ENCODE measurements at places on chromosomes 12 and 14.
A peak's percentile ranks its signal among the peaks of the same experiment; 100 is the strongest.

- DNase-seq: no peak
Observed at GRCh38 chr14:47442211-47442610, 233.2 kb downstream of the MDGA2 start.

DNA sequence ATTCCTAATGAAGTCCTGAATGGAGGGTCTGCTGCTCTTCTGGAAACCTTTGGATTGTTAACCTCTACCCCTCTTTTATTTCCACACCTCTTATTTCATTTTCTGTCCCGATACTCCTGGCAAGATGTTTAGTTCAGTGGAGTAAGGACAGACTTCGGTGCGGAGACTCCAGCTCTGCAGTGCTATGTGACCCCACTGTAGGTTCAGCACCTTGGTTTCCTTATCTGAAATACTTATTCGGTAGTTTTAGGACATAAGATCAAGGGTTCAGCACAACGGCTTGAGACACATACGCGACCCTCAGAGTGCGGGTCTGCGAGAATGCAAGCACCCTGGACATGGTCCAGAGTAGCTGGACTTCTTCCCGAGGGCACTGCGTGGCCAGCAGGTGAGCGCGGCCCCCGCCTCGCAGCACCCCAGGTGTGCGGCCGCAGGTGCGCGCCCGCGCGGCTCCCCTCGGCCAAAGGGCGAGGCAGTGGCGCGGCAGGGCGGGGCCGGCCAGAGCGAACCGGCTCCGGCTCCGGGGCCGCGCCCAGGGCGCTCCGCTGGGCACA lies 465 bp upstream of the FGD4 start:
- DNase-seq: no peak

DNA sequence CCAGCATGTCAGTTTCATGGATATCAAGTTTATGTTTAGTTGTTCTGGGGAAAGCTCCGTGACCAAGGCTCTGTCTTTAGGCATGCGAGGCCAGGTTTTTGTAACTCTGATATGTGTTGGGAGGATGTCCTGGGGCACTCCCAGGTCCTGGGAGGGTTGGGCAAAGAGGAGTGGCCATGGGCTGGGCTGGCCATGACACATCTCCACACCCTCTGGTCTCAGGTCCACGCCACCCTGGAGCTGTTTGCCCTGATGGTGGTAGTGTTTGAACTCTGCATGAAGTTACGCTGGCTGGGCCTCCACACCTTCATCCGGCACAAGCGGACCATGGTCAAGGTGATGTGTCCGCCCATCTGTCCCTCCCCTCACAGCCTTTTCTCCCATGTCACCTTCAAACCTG lies 46.4 kb downstream of the TPCN1 start:
- DNase-seq: no peak

GRCh38 chr12:6452245-6452943 lies 552 bp downstream of the TAPBPL start:
- no peak for DNase-seq

- no peak for DNase-seq
Observed at GRCh38 chr14:89007906-89008305, 183.5 kb downstream of the TTC8 start.

DNA sequence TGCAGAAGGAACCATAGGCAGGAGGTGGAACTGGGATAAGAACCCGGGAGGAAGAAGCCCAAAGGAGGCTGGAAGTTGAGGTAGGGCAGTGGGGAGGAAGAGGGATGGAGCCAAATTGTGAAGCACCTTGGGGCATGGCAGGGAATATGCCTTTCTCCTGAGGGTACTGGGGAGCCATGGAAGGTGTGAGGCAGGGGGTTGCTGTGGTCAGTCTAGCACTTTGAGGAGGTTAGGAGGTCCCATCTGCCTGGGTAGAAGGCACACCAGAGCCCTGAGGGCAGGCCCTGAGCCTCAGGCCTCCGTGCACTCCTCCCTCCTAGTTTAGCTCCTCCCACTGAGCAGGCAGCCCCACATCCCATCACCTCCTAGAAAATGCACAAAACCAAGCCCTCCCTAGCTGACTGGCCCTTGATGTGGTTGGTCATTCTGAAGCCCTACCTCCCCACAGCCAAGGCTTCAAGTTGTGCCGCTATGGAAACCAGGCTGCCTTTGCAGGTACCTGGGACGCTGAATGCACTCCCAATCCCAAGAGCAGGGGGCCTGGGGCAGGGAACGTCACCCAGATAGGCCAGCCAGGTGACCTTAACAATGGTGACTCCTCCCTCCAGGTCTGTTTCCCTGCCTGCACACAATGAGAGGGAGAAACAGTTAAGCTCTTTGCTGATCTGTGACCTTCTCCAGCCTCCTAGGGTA lies 15.1 kb downstream of the PHETA1 start:
- no peak for DNase-seq

DNA sequence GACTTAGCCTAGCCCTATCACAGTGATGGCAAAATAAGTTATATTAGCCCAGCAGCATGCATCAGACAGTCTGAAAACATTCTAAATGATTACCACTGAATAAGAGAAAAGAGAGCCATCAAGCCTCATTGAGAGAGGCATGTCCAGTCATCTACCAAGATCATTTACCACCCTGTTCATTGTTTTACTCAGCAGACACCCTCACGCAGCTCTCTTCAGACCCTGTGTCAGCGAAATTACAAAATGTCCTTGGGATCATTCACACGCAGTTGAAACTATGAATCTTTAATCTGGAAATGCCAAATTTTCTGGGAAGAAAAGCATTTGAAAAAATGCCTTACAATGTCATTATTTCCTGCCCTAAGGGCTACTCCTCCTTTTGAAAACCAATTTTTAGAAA lies 89.5 kb downstream of the PTPRO start:
- no peak for DNase-seq

GRCh38 chr14:99616832-99617800 lies 13.1 kb upstream of the CCDC85C start:
- no peak for DNase-seq

- peak; percentile 59 for DNase-seq
Observed at GRCh38 chr14:23379366-23380196, 2.7 kb downstream of the CMTM5 start.

DNA sequence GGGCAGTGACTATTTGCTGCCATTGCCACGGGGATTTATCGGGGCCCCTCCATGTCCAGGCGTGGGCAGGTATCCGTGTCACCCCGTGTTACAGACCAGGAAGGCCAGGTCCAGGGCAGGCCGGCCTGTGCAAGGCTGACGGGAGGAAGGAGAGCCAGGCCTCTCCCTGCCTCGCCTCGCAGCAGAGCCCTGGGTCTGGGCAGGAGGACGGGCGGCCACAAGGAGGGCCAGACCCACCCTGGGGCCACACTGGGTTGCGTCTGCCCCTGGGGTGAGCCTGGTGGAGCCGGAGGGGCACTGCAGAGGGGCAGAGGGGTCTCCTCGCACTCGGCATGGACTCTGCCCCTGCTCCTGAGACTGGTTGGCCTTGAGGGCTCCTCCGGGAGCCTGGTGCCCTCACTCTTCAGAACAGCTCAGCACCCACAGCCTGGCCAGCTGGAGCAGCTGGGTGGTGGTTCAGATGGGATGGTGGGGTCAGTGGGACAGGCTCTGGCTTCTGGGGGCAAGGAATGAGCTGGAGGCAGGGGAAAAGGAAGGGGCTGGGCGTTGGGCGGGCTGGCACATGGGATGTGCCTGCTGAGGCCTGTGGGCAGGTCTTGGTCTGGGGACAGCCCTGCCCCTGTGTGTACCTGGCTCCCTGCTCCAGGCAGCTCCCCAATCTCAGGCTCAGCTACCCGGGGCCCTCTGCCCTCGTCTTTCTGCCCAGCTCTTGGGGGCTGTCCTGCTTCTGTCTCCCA lies 53.9 kb downstream of the KIF26A start:
- DNase-seq: no peak

GRCh38 chr12:88952562-88952942 lies 372.3 kb upstream of the KITLG start:
- DNase-seq: no peak

GRCh38 chr12:116039081-116039480 lies 238.4 kb downstream of the MED13L start:
- DNase-seq: no peak

- no peak for DNase-seq
Observed at GRCh38 chr14:93987815-93988476, 9.2 kb upstream of the CCDC197 start.

GRCh38 chr12:47156167-47156736 lies 76.5 kb upstream of the AMIGO2 start:
- DNase-seq: no peak

GRCh38 chr12:127178463-127178862 lies 1088.5 kb upstream of the TMEM132C start:
- no peak for DNase-seq

DNA sequence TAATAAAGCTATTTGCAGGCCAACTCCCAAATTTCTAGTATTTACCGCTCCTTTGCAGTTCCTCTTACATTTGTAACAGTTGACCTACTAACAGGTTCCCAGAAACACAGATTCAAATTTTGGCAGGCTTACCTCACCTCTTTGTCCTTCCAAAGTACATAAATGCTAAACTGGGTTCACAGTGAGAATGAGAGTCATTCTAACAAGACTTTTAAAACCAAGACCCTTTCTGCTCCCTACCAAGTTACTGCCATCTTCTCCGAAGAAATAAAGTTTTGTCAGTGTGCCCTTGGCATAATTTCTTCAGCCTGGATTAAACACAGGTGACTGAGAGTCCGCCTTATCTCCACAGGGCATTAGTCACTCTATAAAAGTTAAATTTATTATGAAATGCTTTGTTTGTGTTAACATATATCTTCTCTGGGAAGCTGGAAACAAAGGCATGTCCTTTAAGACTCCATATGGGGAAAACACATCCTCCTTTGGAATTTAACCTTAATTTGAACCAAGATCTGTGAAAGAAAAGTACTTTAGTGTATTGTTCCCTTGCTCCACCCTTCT lies 28.2 kb downstream of the FOXA1 start:
- DNase-seq: no peak

- DNase-seq: no peak
Observed at GRCh38 chr14:99176156-99176945, 95.6 kb downstream of the BCL11B start.

DNA sequence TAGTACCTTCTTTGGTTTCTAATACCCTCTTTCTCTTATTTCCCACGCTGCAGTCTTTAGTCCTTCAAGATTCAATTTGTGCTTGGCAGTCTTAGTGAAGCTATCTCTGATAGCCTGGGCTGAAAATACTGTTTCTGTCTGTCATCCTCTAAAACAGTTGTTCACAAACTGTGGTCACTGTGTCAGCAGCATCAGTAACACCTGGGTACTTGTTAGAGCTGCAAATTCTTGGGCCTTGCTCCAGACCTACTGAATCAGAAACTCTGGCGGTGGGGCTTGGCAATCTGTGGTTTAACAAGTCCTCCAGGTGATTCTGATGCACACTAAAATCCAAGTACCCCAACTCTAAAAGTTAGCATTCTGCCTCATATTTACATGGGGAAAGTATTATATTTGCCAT lies 217.5 kb upstream of the SEL1L start:
- no peak for DNase-seq

DNA sequence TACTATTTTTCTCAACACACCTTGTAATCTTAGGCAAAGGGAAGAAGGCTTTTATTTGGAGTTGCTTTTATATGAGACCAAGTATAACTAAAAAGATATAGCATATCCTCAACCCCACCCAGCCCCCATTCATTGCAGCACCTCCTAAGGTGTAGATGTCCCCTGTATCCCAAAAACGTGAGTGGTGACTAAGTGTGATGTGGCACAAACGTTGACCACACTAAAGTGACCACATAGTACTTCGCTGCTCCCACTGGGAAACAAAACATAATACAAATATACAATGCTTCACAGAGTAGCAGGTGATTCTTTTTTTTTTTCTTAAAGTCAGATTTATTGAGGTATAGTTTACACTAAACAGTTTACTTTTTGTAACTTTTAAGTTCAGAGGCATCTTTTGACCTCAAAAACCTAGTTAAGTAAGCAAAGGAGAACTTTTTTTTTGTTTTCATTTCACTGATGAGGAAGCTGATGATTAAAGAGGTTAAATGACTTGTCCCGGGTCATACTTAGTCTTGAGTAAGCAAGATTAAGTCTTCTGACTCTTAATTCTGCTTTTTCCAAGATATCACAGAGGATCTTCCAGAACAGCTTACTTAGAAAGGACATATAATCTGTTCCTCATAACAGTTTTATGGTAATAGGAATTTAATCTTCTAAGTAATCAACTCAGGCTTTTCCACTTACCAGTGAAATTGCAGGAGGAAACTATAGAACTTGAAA lies 245.2 kb upstream of the PLEKHG7 start:
- DNase-seq: no peak

GRCh38 chr12:131046813-131047788 lies 93.4 kb downstream of the ADGRD1 start:
- DNase-seq: no peak

DNA sequence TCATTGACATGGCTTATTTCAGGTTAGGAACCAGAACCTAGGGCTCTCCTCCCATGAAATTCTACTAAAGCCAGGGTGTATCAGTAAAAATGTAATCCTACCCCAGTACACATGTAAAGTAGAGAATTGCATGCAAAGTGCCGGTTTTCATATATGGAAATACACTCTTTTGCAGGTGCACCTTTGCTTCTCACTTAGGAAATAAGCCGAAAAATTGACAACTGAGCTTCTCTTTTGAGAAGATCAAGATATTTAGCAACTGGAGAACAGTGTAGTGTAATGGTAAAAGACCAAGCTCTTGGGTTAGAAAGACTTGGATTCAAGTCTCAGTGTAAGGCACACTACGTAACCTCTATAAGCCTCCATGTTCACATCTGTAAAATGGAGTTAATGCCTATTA lies 82.4 kb downstream of the SLC38A6 start:
- DNase-seq: no peak

DNA sequence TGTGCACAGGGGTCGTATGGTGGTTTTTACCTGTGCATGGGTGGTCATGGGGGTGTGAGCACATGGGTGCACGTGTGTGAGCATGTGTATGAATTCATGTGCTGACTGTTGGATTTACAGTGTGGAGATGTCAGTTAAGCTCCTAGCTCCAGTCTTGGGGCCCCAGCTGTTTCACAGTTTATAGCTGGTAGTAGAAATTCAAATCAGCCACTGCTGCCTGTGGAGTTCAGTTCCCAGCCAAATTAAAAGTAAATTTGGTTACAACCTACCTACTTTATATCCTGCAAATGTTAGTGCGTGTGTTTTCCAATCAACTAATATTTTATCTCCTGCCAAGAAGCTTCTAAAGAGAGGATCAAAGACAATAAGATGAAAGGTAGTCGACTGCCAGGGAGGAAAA lies 56.0 kb upstream of the HSPB8 start:
- no peak for DNase-seq

DNA sequence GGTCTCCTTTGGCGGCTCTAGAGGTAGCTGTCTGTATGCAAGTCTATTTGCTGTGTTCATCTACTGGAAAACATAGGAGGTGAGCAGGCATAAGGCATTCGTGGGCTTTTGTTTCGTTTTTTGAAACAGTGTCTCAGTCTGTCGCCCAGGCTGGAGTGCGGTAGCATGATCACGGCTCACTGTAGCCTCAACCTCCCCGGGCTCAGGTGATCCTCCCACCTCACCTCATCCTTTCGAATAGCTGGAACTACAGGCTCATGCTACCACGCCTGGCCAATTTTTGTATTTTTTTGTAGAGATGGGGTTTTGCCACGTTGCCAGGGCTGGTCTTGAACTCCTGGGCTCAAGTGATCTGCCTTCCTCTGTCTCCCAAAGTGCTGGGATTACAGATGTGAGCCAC lies 27.5 kb downstream of the FLVCR2 start:
- DNase-seq: no peak

- DNase-seq: no peak
Observed at GRCh38 chr12:865614-866013, 83.9 kb downstream of the RAD52 start.

Data from T-helper 9 cell (primary cell).